ENCODE measurements at places on chromosomes 4 and X.

GRCh38 chrX:120402369-120402768 is 40.5 kb downstream of the ATP1B4 start:
- no peak for DNase-seq

DNA sequence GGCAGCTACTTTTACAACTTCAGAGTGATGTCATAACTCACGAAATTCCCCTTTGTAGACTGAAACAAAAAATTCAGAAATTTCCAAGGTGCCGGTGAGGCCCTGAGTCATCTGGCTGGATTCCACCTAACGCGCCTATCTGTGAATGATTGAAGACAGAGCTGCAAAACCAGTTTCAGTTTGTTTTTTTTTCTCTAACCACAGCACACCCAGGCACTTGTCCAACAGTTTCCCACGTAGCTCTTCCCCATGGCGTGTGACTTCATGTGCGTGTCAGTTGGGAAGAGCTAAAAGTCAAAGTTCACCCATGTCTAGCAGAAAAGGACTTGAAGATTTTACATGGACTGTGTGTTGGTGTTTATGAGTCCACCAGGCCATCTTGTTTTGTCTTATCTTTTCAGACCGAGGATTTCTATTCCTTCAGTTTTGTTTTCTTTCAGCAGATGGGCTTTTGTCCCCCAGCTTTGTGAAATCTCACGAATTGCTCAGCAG is 16.4 kb downstream of the TCEANC start:
- DNase-seq: no peak

- no peak for DNase-seq
Observed at GRCh38 chr4:8600266-8600665, 7.7 kb downstream of the CPZ start.

GRCh38 chr4:89949782-89950387 is 55.2 kb downstream of the MMRN1 start:
- no peak for DNase-seq

DNA sequence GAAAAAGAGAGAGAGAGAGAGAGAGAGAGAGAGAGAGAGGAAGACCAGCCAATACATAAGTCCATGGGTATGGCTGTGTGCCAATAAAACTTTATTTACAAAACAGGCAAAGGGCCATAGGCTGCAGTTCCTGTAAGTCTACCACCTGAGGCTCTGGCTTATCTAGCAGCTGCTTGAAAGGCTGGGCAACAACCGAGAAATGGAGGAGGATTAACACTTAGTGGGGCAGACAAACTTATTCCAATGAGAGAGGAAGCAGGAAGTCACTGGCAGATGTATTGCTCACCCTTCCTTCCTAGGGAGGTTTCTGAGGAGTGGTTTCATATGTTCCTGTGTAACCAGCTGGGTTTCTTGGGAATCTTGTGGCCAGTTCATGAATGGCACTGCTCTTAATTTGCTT is 4.7 kb upstream of the GPR143 start:
- no peak for DNase-seq

GRCh38 chr4:139297001-139297410 is 4.3 kb upstream of the NAA15 start:
- DNase-seq: no peak

DNA sequence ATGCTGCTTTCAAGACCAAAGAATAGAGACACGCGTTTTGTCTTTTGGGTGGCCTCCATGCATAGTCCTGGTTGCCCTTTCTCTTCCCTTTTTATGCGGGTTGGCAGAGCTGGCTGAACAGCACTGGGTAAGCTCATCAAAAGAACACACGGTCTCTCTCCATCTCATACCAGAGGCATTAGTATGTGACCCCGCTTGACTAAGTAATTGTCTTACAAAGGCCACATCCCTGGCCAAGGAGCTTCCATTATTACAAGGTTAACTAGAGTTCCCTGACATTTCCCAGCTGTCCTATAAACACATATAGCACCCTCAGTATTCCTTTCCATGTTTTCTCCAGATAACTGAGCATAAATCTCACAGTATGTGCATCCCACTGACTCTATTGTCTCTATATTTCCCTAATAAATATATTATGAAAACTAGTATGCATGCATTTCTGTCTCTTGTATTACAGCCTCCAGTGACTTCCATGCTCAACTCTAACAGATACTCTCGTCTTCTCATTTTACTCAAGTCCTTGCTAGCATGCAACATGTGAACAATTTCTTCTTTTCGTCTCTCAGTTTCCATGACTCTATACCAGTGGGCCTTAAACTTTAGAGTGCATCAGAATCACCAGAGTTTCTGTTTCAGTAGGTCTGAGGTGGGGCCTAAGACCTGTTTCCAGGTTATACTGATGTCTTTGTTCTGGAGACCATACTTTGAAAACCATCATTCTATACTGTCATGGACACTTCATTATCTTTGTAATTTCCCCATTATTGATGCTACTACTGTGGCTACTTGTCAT is 247.7 kb upstream of the ARSJ start:
- DNase-seq: no peak

- DNase-seq: no peak
Observed at GRCh38 chr4:102483120-102483519, 18.0 kb upstream of the NFKB1 start.

Measured in neural progenitor cell (in vitro differentiated cells).